Heart right ventricle (tissue), 16 donors: ENCODE measurements at places on chromosomes 2 and 18. TPM values are rescaled to one million over a fixed set of nuclear protein-coding genes. Genes with fewer than 3 reads are reported as not detected.

DNA sequence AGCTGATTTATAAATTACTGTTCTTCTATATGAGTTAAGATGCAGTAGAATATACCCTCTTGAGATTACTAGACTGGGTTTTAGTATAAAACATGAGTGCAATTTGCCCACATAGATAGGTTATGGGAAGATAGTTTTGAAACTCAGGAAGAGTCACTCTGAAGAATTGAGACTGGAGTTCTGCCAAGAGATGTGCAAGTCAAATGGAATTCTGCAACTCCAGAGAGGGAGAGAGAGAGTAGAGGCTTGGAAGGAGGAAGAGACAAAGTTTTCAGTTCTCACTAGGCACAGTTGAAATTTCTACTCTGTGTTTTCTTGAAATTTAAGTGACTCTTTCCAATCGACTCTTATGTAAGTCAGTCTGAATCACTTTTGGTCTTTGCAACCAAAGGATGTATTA, 878.8 kb downstream of the TSN start:
- no peaks in the 10 kb centered on the region for H3K4me1 ChIP-seq
- H3K27me3 ChIP-seq = no peaks in the 10 kb centered on the region
- no peak overlapping the region for H3K4me3 ChIP-seq
- H3K36me3 ChIP-seq = no peaks in the 10 kb centered on the region
- DNase-seq = no peak
- no peak overlapping the region for H3K27ac ChIP-seq

- no peak overlapping the region for H3K4me3 ChIP-seq
- no peaks in the 10 kb centered on the region for H3K36me3 ChIP-seq
- no peak for DNase-seq
- no peak overlapping the region for H3K27ac ChIP-seq
- H3K27me3 ChIP-seq = no peaks in the 10 kb centered on the region
Observed at GRCh38 chr2:104375206-104375605, 478.7 kb upstream of the POU3F3 start.

Gene DSG2
- total RNA-seq = 41.2 TPM

GRCh38 chr2:231930593-231931281, 4.5 kb upstream of the NPPC start:
- peaks cover 15% of the 10 kb centered on the region for H3K4me1 ChIP-seq
- DNase-seq = peak; percentile 78

DNA sequence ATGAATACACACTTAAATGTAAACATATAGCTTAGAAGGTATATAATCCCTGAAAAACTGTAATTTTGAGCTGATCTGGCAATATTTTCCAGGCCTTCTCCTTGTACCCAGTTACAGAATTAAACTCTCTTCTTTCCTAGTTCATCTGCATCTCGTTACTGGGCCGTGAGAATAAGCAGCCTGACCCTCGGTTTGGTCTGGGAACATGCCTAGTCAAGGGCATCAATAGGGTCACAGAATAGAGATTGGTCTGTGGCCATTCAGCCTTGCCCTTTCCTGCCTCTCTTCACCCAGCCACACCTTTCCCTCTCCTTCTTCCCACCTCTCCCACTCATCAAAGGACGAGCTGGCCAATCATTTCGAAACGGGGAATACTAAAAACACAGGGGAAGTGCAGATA, 27.3 kb downstream of the SULT1C2 start:
- no peak overlapping the region for H3K4me3 ChIP-seq
- H3K27me3 ChIP-seq = no peaks in the 10 kb centered on the region
- H3K36me3 ChIP-seq = no peaks in the 10 kb centered on the region

Gene DCC
- not detected for total RNA-seq

GRCh38 chr2:150752229-150752628, 264.8 kb upstream of the RND3 start:
- no peaks in the 10 kb centered on the region for H3K36me3 ChIP-seq
- no peak for DNase-seq
- H3K4me3 ChIP-seq = no peak overlapping the region
- no peaks in the 10 kb centered on the region for H3K27me3 ChIP-seq
- H3K4me1 ChIP-seq = no peaks in the 10 kb centered on the region
- no peak overlapping the region for H3K27ac ChIP-seq

- no peaks in the 10 kb centered on the region for H3K27me3 ChIP-seq
- H3K27ac ChIP-seq = no peak overlapping the region
- DNase-seq = no peak
- no peaks in the 10 kb centered on the region for H3K4me1 ChIP-seq
Observed at GRCh38 chr2:136334967-136335366, 217.0 kb upstream of the CXCR4 start.

Gene ODC1
- 26.5 TPM for total RNA-seq

DNA sequence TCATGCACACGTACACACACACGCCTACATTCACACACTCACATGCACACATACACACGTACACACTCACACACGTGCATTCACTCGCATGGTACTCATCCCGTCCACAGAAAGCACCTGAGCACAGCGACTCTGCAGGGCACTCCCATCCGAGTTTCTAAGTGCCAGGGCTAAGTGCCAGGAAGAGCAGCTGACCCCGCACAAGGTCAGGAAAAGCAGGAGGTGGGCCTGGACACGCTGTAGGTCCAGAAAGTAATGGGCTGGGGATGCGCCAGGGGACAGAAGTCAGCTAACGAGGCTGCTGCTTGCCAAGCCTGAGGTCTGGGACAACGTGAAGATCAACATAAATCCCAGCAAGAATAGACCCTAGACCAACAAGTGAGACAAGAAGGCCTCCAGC, 15.8 kb downstream of the ADI1 start:
- no peak for DNase-seq
- no peak overlapping the region for H3K27ac ChIP-seq

DNA sequence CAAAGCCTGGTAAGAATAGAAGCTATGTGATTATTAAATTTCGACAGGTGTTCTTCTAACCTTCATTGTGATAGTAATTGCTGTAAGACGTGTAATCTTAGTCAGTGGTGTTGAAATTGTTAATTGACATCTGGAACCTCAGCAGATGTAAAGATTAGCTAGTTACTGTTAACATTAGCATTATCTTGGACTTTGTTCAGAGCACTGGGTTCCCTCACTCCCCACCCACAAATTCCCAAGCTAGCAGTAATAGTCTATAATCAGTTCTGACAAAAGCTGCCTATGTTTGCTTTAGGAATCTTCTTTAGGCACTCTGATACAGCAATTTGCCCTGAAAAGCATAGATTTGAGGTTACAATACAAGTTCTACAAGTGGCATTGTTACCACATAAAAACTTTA, 233.7 kb downstream of the EN1 start:
- H3K27me3 ChIP-seq = no peaks in the 10 kb centered on the region
- no peak for DNase-seq
- no peak overlapping the region for H3K27ac ChIP-seq
- H3K4me3 ChIP-seq = no peak overlapping the region

DNA sequence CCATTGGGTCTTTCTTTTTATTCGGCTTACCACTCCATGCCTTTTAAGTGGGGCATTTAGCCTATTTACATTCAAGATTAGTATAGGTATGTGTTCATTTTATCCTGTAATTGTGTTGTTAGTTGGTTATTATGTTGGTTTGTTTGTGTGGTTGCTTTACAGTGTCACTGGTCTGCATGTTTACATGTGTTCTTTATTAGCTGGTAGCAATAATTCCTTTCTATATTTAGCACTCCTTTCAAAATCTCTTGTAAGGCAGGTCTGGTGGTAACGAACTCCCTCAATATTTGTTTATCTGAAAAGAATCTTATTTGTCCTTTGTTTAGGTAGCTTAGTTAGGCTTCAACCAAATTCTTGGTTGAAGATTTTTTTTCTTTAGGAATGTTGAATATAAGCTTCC, 68.7 kb upstream of the XDH start:
- no peak overlapping the region for H3K27ac ChIP-seq
- no peak overlapping the region for H3K4me3 ChIP-seq
- peaks cover 9% of the 10 kb centered on the region for H3K27me3 ChIP-seq

- H3K36me3 ChIP-seq = no peaks in the 10 kb centered on the region
- DNase-seq = no peak
- H3K4me3 ChIP-seq = no peak overlapping the region
- H3K4me1 ChIP-seq = no peaks in the 10 kb centered on the region
- H3K27ac ChIP-seq = no peak overlapping the region
- H3K27me3 ChIP-seq = no peaks in the 10 kb centered on the region
Observed at GRCh38 chr2:82478641-82479040, 1980.4 kb downstream of the SUCLG1 start.

DNA sequence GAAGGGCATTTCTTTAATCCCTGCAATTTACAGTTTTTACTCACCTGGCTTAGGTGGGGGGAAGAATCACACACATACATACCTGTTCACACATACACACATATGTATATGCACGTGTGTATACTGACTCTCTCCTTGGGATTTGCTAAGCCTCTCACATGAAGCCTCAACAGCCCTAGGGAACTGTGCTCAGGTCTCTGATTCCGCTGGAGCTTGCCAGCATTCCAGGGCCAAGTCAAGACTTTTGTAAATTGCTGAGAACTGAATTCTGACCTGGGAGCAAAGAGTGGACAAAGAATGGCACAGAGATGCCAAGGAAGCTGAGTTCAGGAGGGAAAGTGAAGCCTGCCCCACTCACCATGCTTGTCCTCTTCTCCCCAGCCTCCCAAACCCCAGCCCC, 177.3 kb downstream of the TMEM247 start:
- no peak overlapping the region for H3K27ac ChIP-seq
- H3K4me1 ChIP-seq = peaks cover 10% of the 10 kb centered on the region
- H3K27me3 ChIP-seq = no peaks in the 10 kb centered on the region
- DNase-seq = no peak
- no peaks in the 10 kb centered on the region for H3K36me3 ChIP-seq

- no peak overlapping the region for H3K27ac ChIP-seq
- H3K4me3 ChIP-seq = no peak overlapping the region
- peak; percentile 18 for DNase-seq
- H3K4me1 ChIP-seq = peaks cover 11% of the 10 kb centered on the region
Observed at GRCh38 chr2:69509011-69509749, 71.9 kb upstream of the NFU1 start.

Gene KCNE4
- 0.28 TPM for total RNA-seq

DNA sequence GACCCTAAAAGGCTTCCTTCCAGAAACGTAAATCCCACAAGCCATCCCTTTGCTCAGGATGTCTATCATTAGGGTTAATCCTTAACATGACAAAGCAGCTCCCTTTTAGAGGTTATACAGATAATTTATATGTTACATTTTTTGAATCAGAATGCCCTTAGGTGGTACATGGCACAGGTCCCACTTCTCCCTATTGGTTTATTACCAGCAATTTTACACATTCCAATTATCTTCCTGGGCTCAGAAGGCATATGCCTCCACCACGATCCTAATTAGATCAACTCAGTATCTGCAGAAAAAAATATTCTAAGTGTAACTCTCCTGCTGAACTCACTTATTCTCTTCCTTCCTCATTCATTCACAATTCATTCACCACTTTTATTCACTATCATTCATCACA, 507.0 kb upstream of the MAP2 start:
- H3K27me3 ChIP-seq = no peaks in the 10 kb centered on the region
- H3K27ac ChIP-seq = no peak overlapping the region
- no peak overlapping the region for H3K4me3 ChIP-seq
- no peaks in the 10 kb centered on the region for H3K36me3 ChIP-seq
- H3K4me1 ChIP-seq = no peaks in the 10 kb centered on the region

- H3K4me3 ChIP-seq = no peak overlapping the region
- no peak overlapping the region for H3K27ac ChIP-seq
- no peak for DNase-seq
- no peaks in the 10 kb centered on the region for H3K27me3 ChIP-seq
- H3K36me3 ChIP-seq = no peaks in the 10 kb centered on the region
Observed at GRCh38 chr2:102107741-102108070, 34.8 kb upstream of the IL1R1 start.

- DNase-seq = no peak
- H3K4me3 ChIP-seq = no peak overlapping the region
- no peak overlapping the region for H3K27ac ChIP-seq
Observed at GRCh38 chr2:10971888-10972260, 60.1 kb downstream of the KCNF1 start.

GRCh38 chr2:181004647-181005325, 24.4 kb downstream of the UBE2E3 start:
- no peaks in the 10 kb centered on the region for H3K36me3 ChIP-seq
- H3K4me3 ChIP-seq = no peak overlapping the region
- H3K27me3 ChIP-seq = no peaks in the 10 kb centered on the region
- H3K27ac ChIP-seq = no peak overlapping the region

Gene GTF3C2
- 25.3 TPM for total RNA-seq

GRCh38 chr2:105118960-105119359, 81.1 kb downstream of the MRPS9 start:
- H3K27me3 ChIP-seq = peaks cover 4% of the 10 kb centered on the region
- no peaks in the 10 kb centered on the region for H3K36me3 ChIP-seq
- H3K4me1 ChIP-seq = no peaks in the 10 kb centered on the region
- H3K27ac ChIP-seq = no peak overlapping the region

Gene TMEM198
- 2.4 TPM for total RNA-seq

DNA sequence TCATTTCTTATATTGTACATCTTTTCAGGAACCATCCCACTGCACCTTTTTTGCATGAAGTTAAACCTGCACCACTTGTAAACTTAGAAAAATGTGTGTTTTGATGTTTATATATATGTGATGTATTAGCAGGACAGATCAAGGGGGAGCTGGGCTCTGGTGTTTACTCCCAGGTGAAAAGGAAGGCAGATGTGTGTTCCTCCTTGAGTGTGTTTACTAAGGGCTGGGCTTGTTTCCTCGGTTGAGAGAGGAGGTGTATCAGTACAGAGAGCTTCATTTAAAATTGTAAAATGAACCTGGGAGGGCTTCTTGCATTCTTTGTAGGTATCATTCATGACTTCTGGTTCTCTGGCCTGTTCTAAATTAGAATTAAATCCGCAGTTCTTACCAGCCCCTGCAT, 14.8 kb downstream of the LPIN1 start:
- no peaks in the 10 kb centered on the region for H3K27me3 ChIP-seq
- no peak for DNase-seq
- no peak overlapping the region for H3K4me3 ChIP-seq
- no peak overlapping the region for H3K27ac ChIP-seq
- H3K4me1 ChIP-seq = peaks cover 11% of the 10 kb centered on the region
- H3K36me3 ChIP-seq = no peaks in the 10 kb centered on the region

DNA sequence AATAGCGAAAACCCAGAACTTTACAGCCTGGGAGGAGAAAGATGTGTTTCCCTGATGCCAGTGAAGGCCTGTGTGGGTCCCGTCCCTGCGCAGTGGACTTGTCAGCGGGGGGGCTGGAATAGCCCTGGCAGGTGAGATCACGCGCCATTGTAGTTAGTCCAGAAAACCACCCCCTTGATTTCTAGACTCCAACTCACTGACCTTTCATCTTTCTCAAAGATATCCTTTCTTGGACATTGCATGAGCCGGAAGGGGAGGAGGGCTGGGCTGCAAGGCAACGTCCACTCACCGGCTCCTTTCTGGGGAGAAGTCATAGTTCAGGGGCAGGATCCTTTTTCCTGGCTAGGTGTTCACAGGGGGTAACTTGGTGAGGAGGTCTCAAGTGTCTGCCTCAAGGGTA, 22.3 kb upstream of the ASAP2 start:
- no peak overlapping the region for H3K4me3 ChIP-seq
- H3K27me3 ChIP-seq = no peaks in the 10 kb centered on the region
- H3K4me1 ChIP-seq = peaks cover 15% of the 10 kb centered on the region
- DNase-seq = no peak
- no peaks in the 10 kb centered on the region for H3K36me3 ChIP-seq

Gene SATB2
- total RNA-seq = 1.1 TPM

DNA sequence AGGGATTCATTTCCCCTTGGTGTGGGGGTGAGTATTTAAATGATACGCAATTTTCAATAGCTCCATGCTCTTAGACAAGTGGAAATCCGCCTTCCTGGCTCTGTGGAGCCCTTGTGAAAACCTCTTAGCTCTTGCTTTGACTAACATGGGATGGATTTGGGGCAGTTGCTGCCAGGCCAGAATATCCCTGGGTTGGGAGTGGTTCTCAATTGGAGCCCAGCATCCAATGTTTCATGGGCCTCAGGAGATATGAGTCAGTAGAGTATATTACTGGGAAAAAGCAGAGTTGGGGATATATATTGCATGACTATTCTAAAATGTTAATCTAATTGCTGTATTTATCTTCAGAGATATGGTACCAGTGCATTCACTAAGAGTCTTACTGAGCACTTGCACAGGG, 104.4 kb upstream of the IL1R2 start:
- H3K27me3 ChIP-seq = no peaks in the 10 kb centered on the region
- H3K36me3 ChIP-seq = peaks cover 37% of the 10 kb centered on the region
- H3K27ac ChIP-seq = no peak overlapping the region
